Vagina (tissue), 2 donors: ENCODE measurements at places on chromosomes 7 and 10. TPM values are rescaled to one million over a fixed set of nuclear protein-coding genes. Genes with fewer than 3 reads are reported as not detected.

LLCFC1 gene
- total RNA-seq = not detected

- no peak overlapping the region for H3K27ac ChIP-seq
- H3K4me1 ChIP-seq = no peaks in the 10 kb centered on the region
- no peaks in the 10 kb centered on the region for H3K36me3 ChIP-seq
- H3K27me3 ChIP-seq = no peaks in the 10 kb centered on the region
- H3K4me3 ChIP-seq = no peak overlapping the region
Measured at GRCh38 chr10:43211431-43212042, 55.3 kb downstream of the RASGEF1A start.

GRCh38 chr7:69115788-69116187 is 482.5 kb upstream of the AUTS2 start:
- no peak for DNase-seq
- no peaks in the 10 kb centered on the region for H3K36me3 ChIP-seq
- no peaks in the 10 kb centered on the region for H3K4me1 ChIP-seq
- no peak overlapping the region for H3K27ac ChIP-seq
- no peak overlapping the region for H3K4me3 ChIP-seq

- no peak overlapping the region for H3K27ac ChIP-seq
- no peaks in the 10 kb centered on the region for H3K36me3 ChIP-seq
- peaks cover 70% of the 10 kb centered on the region for H3K4me1 ChIP-seq
- H3K4me3 ChIP-seq = no peak overlapping the region
Measured at GRCh38 chr10:49056356-49056755, 59.0 kb downstream of the VSTM4 start.

- no peak overlapping the region for H3K4me3 ChIP-seq
- no peak overlapping the region for H3K27ac ChIP-seq
- DNase-seq = no peak
- no peaks in the 10 kb centered on the region for H3K4me1 ChIP-seq
- no peaks in the 10 kb centered on the region for H3K27me3 ChIP-seq
- no peaks in the 10 kb centered on the region for H3K36me3 ChIP-seq
Measured at GRCh38 chr7:139304517-139304916, 36.6 kb upstream of the FMC1 start.

CCL24 gene
- not detected for total RNA-seq

- no peak overlapping the region for H3K27ac ChIP-seq
- H3K36me3 ChIP-seq = no peaks in the 10 kb centered on the region
- DNase-seq = no peak
- H3K4me3 ChIP-seq = no peak overlapping the region
Measured at GRCh38 chr10:71237843-71238623, 25.7 kb downstream of the UNC5B start.

GRCh38 chr7:24051651-24052050 is 232.3 kb upstream of the NPY start:
- no peaks in the 10 kb centered on the region for H3K36me3 ChIP-seq
- H3K27me3 ChIP-seq = no peaks in the 10 kb centered on the region
- H3K4me1 ChIP-seq = no peaks in the 10 kb centered on the region
- DNase-seq = no peak

- no peaks in the 10 kb centered on the region for H3K36me3 ChIP-seq
- DNase-seq = no peak
- H3K27me3 ChIP-seq = no peaks in the 10 kb centered on the region
- H3K4me3 ChIP-seq = no peak overlapping the region
- no peaks in the 10 kb centered on the region for H3K4me1 ChIP-seq
Measured at GRCh38 chr7:108132551-108133265, 2.5 kb upstream of the LAMB4 start.

MMD2 gene
- not detected for total RNA-seq

TCERG1L gene
- total RNA-seq = not detected

GRCh38 chr7:7428806-7429205 is 106.9 kb downstream of the COL28A1 start:
- DNase-seq = no peak
- peaks cover 11% of the 10 kb centered on the region for H3K4me1 ChIP-seq
- no peaks in the 10 kb centered on the region for H3K36me3 ChIP-seq
- H3K4me3 ChIP-seq = no peak overlapping the region

DNA sequence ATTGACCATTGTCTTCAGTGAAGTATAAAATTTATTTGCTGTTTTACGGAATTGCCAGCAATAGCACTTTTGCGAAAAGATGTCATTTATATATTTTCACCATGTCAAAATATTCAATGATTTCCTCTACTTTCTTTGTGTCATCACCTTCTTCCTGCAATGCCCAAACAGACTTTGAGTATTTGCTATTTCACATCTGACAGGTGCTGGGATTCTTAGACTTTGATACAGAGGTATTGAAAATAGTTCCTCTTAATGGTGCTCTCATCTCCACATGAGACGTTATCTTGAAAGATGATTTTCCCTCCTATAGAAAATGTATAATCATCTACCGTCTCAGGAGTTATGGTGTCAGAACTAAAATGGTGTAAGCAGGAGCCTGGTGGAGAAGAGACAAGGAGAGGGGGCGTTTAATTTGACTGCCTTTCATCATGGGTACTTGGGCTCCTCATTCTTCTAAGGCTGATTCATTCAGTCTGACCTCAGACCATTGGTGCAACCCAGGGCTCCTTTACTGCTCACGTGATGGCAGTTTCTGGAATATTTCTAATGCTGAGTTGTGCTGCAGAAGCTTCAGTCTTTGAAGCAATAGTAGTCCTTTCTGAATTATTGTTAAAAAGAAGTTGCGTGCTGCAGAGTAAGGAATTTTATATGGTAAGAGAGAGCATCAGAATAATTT is 404.6 kb downstream of the PHTF2 start:
- H3K4me3 ChIP-seq = no peak overlapping the region
- no peaks in the 10 kb centered on the region for H3K4me1 ChIP-seq
- H3K36me3 ChIP-seq = no peaks in the 10 kb centered on the region

DNA sequence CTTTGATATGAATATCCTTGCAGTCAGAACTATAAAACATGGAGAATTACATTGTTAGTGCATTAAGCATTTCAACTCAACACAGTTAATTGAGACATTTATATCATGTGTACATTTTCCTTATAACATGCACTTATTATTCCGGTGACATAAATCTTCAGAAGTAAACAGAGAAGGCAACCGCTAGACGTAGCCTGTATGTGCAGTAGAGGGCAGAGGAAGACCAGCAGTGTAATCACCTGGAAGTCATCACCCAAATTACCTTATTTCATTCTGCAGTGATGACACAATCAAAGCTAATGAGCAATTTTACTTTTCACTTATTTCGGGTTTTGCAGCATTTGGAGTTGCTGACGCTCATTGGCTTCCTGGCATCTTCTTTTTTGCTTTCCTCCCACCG is 394.6 kb downstream of the SDK1 start:
- no peaks in the 10 kb centered on the region for H3K36me3 ChIP-seq
- H3K4me1 ChIP-seq = no peaks in the 10 kb centered on the region
- no peak for DNase-seq
- no peak overlapping the region for H3K4me3 ChIP-seq

- no peaks in the 10 kb centered on the region for H3K36me3 ChIP-seq
- no peak overlapping the region for H3K27ac ChIP-seq
- H3K4me1 ChIP-seq = peaks cover 5% of the 10 kb centered on the region
- H3K27me3 ChIP-seq = peaks cover 11% of the 10 kb centered on the region
- DNase-seq = no peak
- H3K4me3 ChIP-seq = no peak overlapping the region
Measured at GRCh38 chr10:117553142-117553814, 10.7 kb downstream of the EMX2 start.

- peaks cover 13% of the 10 kb centered on the region for H3K4me1 ChIP-seq
- H3K4me3 ChIP-seq = no peak overlapping the region
- H3K27me3 ChIP-seq = no peaks in the 10 kb centered on the region
- H3K36me3 ChIP-seq = no peaks in the 10 kb centered on the region
- no peak for DNase-seq
Measured at GRCh38 chr10:34475274-34475646, 339.8 kb downstream of the PARD3 start.

GRCh38 chr7:5696346-5697110 is 84.9 kb downstream of the RNF216 start:
- peaks cover 64% of the 10 kb centered on the region for H3K4me1 ChIP-seq
- no peaks in the 10 kb centered on the region for H3K36me3 ChIP-seq
- peak overlapping the region; percentile 83 for H3K27ac ChIP-seq

DNA sequence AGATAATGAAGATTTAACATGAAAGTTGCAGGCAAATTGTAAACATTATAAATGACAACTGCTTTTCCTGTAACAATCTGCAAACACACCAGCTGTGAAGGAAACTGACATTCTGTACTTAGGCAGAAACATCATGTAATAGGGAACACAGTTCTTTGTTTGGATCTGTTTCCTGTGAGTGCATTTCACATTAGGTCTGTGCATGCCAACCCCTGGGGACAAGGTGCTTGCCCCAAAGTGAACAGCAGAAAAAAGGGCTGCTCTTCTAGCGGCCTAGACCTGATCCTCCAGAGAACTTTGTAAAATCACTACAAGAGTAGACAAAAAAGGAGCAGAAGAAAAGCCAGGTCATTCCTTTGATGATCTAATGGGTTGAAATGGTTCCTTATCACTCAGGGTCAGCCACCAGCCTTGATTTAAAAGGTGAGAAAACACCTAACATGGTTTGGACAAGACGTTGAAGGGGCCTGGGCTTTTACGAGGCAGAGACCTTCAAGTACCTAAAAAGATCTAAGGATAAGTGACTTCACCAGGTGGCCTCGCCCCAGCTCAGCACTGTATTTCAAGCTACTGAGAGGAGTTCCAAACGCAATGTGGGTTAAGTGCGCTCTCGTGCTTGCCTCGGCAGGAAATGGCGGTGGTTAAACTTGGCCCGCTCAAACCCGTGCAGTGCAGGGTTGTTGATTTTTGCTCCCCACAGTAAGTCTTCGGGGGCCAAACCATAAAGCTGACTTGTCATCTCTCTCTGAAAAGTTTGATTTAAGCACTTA is 249.7 kb downstream of the CREB5 start:
- no peak for DNase-seq
- no peaks in the 10 kb centered on the region for H3K36me3 ChIP-seq
- H3K4me3 ChIP-seq = no peak overlapping the region
- no peaks in the 10 kb centered on the region for H3K27me3 ChIP-seq

MSMB gene
- total RNA-seq = not detected

- no peak for DNase-seq
- H3K27ac ChIP-seq = no peak overlapping the region
- H3K4me1 ChIP-seq = no peaks in the 10 kb centered on the region
- H3K4me3 ChIP-seq = no peak overlapping the region
- no peaks in the 10 kb centered on the region for H3K27me3 ChIP-seq
Measured at GRCh38 chr7:14836571-14837189, 65.9 kb downstream of the DGKB start.

DNA sequence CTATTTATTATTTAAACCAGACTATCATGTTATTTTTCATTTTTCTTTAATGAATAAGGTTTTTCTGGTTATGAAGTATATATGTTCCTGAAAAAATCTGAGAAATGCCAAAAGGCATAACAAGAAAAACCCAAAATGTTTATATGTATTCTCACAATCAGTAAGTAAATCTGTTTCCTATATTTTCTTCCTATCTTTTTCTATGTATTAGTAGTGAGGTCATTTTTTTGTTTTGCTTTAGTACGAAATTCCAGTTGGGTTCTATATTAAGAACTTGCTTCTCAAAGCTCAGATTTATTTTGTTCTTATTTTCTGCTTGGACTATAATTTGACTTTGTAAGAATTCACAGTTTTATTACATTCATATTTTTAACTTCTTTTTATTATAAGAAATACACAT is 287.5 kb upstream of the NFE2L3 start:
- peaks cover 9% of the 10 kb centered on the region for H3K4me1 ChIP-seq
- no peak overlapping the region for H3K27ac ChIP-seq
- no peak overlapping the region for H3K4me3 ChIP-seq
- no peaks in the 10 kb centered on the region for H3K36me3 ChIP-seq

- H3K27ac ChIP-seq = no peak overlapping the region
- H3K36me3 ChIP-seq = no peaks in the 10 kb centered on the region
- no peaks in the 10 kb centered on the region for H3K4me1 ChIP-seq
- no peak overlapping the region for H3K4me3 ChIP-seq
Measured at GRCh38 chr7:36526863-36527548, 137.3 kb downstream of the ANLN start.

OR2A5 gene
- total RNA-seq = not detected

TMEM176B gene
- total RNA-seq = 60.6 TPM

CD36 gene
- 102 TPM for total RNA-seq

GRCh38 chr7:144037414-144038035 is 11.2 kb upstream of the OR2A5 start:
- no peak overlapping the region for H3K27ac ChIP-seq
- no peak for DNase-seq
- H3K27me3 ChIP-seq = no peaks in the 10 kb centered on the region
- H3K4me3 ChIP-seq = no peak overlapping the region

SUN3 gene
- not detected for total RNA-seq

DNA sequence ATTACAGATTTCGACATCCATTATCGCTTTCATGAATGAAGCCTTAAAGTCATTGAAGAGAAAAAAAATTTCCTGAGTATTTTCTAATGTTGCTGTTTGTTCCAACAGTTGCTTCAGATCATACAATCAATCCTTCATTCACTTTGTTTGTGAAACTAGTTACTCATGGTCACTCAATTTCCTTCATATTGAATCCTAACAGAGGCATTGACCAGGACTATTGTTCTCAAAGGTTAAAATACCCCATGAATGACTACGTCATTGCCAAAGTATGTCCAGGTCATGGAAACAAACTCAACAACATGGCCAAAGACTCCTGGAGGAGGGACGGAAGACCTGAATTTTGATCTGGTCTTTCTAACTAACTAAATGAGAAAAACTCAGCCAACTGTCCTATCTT is 54.0 kb upstream of the ABCB5 start:
- no peaks in the 10 kb centered on the region for H3K4me1 ChIP-seq
- H3K4me3 ChIP-seq = no peak overlapping the region
- H3K36me3 ChIP-seq = no peaks in the 10 kb centered on the region
- H3K27ac ChIP-seq = no peak overlapping the region
- H3K27me3 ChIP-seq = no peaks in the 10 kb centered on the region

DNA sequence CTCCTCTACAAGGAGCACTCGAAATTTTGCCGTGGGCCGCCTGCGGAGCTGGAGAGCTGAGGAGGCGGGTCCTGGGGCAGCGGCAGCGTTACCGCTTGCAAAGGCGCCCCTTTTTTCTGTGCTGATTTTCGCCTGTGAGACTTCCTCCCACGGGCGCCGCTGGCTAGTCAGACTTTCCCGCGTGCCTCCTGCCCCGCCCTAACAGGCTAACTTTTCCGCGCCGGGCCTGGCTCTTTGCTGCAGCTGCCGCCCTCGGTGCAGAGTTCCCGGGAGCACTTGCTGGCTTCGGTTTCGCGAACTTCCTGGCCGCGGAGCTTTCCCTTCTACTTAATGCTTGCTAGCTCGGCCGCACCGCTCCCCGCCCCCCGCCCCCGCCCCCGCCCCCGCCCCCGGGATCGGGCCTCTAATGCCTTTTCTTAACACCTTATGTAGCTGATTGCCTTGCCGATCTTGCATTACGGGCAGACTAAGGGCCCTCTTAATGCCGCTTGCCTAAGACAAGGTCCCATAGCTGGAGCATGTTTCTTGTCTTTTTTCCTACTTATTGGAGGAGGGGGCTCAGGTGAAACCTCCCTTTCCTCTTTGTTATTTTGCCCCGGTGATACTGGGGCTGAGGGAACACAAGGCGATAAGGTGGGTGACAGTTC is 37.9 kb upstream of the RASGEF1A start:
- peak overlapping the region; percentile 38 for H3K4me3 ChIP-seq
- H3K36me3 ChIP-seq = no peaks in the 10 kb centered on the region
- H3K27ac ChIP-seq = peak overlapping the region; percentile 25
- no peaks in the 10 kb centered on the region for H3K27me3 ChIP-seq
- DNase-seq = no peak
- H3K4me1 ChIP-seq = peaks cover 6% of the 10 kb centered on the region

METTL27 gene
- total RNA-seq = not detected

- DNase-seq = no peak
- H3K27ac ChIP-seq = no peak overlapping the region
- H3K27me3 ChIP-seq = no peaks in the 10 kb centered on the region
- no peaks in the 10 kb centered on the region for H3K4me1 ChIP-seq
Measured at GRCh38 chr10:4312051-4312835, 513.8 kb upstream of the AKR1E2 start.

AMPH gene
- 13.3 TPM for total RNA-seq
